ENCODE measurements at places on chromosomes 7 and 10.

- no peak for DNase-seq
Observed at GRCh38 chr7:3260401-3260715, 40.7 kb upstream of the SDK1 start.

DNA sequence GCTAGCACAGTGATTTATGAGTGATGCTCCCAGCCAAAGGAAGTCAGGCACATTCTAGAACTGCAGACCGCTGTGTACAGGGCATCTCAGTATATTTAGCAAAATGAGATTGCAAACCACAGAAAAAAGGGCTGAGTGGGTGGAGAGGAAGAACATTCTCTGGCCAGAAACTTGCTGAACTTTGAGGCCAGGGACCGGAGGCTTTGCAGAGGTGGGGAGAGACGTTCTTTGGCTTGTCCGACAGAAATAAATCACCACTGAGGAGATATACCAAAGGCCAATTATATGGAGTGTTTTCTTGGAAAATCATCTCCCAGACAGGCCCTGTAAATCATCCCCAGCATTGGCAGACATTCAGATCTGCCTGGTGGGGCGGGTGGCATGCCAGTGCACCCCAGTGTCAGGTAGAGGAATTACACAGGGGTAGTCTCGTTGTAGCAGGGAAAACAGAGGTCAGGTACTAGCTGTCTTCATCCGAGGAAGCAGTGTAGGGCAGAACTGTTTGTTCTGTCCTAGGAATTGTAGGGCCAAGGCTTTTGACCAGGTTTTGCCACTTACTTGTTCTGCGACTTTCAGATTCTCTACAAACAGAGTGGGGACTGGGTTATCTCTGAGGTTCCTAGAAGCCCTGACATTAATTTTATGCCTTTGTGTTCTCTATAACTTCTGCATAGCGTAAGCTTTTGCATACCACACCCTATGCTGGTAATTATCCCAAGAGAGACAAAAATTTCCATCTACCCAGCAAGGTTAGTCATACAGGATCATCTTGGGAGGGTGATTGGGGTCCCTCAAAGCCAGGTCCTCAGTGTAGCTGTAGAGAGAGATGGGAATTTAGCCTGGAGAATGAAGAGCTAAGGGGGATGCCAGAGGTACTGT lies 655.6 kb downstream of the LRMDA start:
- no peak for DNase-seq

DNA sequence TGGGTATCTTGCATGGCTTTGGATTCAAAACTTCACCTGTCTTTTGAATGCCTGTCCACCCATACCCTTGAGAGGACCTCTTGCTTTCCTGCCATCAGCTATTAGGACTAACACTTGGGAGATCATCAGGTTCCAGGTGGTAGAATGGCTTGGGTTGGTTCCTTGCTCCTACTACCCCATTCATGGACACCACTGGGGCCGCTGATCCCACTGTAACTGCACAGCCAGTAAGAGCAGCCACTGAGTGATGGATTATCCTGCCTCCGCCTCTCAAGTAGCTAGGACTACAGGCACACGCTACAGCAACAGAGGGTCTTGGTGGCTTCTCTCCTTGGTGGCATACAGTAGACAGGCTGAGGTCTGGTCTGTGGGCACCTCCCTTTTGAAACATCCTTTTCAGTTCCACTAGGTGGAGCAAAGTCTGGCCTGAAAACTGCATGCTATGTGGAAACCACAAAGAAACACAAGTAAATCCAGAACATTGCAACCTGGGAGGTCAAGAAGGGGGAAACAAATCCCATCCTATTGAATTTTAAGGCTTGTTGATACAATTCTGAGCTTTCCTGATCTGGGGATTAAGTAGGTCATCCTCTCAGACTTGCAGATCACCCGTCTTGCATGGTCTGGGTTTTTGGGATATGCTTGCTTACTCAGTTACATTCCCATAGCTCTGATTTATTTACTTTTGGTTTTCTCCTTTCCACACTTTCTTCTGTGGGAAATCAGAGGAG lies 9.4 kb downstream of the WBP1L start:
- DNase-seq, result no peak

DNA sequence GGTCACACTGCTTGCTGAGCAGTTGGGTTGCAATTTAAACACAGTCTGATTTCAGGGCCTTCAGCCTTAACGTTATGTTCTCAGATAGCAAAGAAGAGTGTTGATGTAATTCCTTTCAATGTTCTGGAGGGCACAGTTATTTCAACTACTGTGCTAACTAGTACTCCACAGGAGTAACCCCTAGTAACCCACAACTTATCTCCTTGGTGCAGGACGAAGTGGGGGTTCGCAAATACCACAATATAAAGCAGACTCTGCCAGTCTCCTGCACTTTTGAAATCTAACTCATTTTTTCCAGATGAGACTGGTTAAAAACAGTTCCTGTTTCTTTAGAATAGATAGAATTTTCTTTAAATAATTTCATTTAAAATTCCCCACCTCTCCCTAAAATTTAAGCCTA lies 47.1 kb upstream of the NCAPG2 start:
- no peak for DNase-seq

- no peak for DNase-seq
Observed at GRCh38 chr7:85000735-85001350, 186.0 kb downstream of the SEMA3D start.

- DNase-seq, result no peak
Observed at GRCh38 chr7:26705567-26705966, 158.8 kb downstream of the SKAP2 start.

- DNase-seq, result no peak
Observed at GRCh38 chr7:50363327-50364060, 59.0 kb downstream of the IKZF1 start.

- no peak for DNase-seq
Observed at GRCh38 chr7:39407137-39407536, 159.1 kb upstream of the YAE1 start.

DNA sequence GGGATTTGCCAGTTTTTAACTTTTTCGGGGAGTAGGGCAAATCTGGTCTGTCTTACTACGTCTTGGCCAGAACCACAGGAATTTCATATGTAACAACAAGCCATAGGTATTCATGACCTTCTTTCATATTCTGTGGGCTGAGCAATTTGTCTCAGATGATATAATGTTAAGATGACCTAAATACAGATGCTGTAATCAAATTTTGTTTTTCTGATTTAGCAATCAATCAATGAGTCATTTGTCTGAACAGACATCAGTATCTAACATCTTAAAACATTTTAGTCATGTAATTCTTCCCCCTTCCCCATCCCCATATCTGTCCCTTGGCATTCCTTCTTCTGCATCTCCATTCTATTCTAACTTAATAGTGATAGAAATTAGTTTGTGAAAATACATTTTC lies 24.8 kb upstream of the NME8 start:
- no peak for DNase-seq

- no peak for DNase-seq
Observed at GRCh38 chr10:62819141-62819920, 3.2 kb upstream of the EGR2 start.

- no peak for DNase-seq
Observed at GRCh38 chr7:139648941-139649425, 125.5 kb downstream of the CLEC2L start.

GRCh38 chr10:51108406-51108805 lies 34.1 kb downstream of the PRKG1 start:
- no peak for DNase-seq

Measured in stimulated activated CD8-positive, alpha-beta memory T cell treated with anti-CD3 and anti-CD28 coated beads, Interleukin-4, amount 100 ng/mL, for 1 hour (primary cell).